ENCODE measurements at places on chromosomes 2 and 18.

- no peak for DNase-seq
These were observed 89.7 kb upstream of the COL3A1 start for GRCh38 chr2:188884517-188884916.

GRCh38 chr2:113741091-113741490 lies 15.4 kb downstream of the SLC35F5 start:
- no peak for DNase-seq

GRCh38 chr2:136242100-136242499 lies 124.2 kb upstream of the CXCR4 start:
- DNase-seq, result no peak

DNA sequence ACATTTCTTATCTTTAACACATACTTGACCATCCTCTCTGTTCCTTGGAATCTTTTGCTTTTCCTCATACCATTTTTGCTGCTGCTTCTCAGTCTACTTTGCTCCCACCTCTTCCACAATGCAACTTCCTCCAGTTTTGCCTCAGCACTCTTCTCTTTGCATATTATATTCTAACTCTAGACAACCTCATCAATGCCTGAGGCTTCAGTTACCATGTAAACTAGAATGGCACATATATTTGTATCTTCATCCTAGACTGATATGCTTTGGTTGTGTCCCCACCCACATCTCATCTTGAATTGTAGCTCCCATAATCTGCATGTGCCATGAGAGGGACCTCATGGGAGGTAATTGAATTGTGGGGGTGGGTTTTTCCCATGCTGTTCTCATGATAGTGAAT lies 55.9 kb upstream of the STAM2 start:
- DNase-seq, result no peak

DNA sequence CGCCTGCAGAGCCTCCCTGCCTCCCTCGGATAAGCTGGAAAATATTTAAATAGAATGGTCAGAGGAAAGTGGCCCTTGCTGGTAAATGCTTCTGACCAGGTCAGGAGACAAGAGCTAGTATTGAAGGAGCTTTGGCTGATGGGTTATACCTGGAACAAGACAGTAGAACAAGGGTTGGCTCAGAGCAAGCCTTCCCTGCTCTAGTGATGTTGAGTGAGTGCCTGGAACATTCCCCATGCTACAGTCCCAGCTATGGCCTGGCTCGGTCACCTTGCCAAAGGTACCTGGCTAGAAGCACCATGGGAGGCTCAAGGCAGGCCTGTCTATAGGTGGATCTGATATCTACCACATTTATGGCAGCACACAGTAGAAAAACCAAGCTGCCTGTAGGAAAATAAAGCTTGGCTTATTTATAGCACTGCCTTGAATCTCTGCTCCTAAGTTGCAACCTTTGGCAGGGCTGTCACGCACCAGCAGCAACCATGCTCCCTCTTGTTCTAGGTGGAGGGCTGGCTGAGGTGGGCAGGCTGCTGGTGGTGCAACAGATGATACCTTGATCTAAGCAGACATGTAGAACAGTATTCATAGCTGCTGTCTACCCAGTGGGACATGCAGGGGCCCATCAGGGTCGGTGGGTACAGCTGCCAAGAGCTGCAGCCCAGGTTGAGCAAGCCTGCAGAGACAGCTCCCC lies 66.7 kb upstream of the BCL2L11 start:
- no peak for DNase-seq

GRCh38 chr2:35462226-35462998 lies 893.2 kb upstream of the CRIM1 start:
- no peak for DNase-seq

GRCh38 chr18:48643262-48643661 lies 104.4 kb downstream of the CTIF start:
- no peak for DNase-seq

DNA sequence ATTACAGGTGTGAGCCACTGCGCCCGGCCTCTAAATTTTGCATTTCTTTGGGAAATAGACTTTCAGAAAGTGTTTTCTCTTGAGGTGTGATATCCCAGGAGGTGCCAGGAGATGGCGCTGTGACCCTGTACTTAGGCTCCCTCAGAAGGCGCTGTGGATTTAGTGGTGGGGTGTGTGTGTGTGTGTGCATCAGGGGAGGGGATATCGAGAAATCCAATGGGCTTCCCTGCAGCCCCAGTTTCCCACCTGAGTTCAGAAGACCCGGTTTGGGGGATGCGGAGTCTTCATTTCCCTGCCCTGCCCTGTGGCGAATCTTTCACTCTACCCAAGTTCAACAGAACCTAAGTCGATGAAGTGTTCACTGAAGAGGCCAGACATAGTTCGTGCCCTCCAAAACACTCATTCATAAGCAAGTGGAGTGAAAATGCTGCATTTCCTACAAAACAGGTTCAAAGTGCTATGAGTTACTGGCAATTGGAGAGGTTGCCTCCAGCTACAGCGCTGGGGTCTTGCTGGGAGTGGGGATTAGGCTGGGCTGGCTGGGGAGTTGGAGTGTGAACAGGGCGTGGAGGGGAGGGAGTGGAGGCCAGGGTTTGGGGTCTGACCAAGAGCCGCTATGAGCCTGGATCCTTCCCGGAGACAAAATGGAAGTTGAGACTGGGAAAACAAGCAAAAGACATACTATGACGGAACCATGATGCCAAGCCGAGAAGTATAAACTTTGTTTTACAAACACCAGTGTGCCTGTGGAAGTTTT lies 6.5 kb upstream of the WNT6 start:
- peak; percentile 41 for DNase-seq

GRCh38 chr18:26745288-26746181 lies 120.0 kb downstream of the AQP4 start:
- no peak for DNase-seq

DNA sequence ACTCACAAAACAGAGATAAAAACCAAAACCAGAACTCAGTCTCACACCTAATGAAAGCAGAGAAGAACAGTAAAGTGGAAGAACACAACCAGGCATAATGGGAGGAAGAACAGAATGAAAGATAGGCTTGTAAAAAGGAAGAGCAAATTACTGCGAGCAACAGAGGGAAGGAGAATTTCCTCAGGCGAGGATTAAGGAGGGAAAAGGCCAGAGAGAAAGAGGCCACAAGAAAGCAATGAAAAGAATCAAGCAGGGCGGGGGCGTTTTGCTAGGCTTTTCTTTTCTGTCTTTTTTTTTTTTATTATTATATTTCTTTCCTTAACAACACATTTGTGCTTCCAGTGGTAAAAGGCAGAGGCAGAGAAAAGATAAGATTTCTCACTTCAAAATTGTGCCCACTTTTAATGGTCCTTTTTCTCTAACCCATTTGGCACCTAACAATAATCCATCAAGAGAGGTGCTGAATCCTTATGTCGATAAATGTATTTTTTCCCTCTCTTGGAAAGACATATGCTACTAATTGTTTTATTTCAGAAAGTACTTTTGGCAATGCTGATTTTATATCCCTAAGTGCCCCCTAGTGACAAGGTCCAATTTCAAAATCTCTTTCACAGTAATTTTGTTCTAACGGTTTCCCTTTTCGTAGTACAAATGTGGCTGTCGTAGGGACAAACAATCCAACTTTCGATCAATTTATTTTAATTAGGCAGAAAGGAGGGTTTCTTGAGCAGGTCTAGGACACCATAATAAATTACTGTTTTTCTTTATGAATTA lies 138.7 kb upstream of the AQP4 start:
- DNase-seq, result no peak

- DNase-seq, result no peak
These were observed 344.9 kb downstream of the RBM43 start for GRCh38 chr2:150916467-150917396.

GRCh38 chr2:170339750-170340692 lies 162.1 kb downstream of the MYO3B start:
- no peak for DNase-seq

DNA sequence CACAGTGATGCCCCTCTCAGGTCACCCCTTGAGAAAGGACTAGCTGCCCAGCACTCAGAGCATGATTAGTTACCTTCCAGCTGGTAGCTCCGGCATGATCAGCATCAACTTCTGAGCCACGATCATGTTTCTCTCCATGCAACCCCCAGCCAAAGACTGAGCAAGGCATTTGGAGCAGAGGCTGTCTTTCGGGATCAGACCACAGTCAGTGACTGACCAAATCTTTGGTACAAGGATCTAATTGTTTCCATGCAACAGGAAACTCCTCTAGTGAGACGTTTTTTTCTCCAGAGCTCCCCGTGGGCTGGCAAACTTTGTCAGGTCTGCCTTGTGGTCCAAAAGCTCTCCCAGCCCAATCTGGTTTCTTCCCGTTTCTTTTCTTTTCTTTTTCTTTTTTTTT lies 244.3 kb downstream of the METTL4 start:
- DNase-seq, result no peak

- no peak for DNase-seq
These were observed 98.2 kb upstream of the TTC39C start for GRCh38 chr18:23916338-23916737.

DNA sequence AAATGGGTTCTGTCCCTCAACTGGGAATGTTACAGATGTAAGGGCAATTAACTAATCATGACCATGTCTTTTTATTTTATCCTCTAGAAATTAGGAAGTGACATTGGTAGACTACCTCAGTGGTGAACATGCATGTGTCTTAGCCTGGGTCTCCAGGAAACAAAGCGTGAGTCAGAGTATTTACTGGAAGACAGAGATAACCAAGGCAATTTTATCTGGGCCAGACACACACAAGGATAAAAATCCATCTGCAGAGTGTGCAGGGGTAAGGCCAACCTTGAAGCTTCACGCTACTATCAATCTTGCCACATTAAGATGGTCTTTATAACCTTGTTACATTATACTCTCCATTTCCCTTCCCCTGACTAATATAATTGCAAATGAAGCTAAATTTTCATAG lies 487.5 kb downstream of the SUCLG1 start:
- DNase-seq, result no peak

GRCh38 chr2:181471783-181472182 lies 14.6 kb downstream of the ITGA4 start:
- DNase-seq, result no peak

DNA sequence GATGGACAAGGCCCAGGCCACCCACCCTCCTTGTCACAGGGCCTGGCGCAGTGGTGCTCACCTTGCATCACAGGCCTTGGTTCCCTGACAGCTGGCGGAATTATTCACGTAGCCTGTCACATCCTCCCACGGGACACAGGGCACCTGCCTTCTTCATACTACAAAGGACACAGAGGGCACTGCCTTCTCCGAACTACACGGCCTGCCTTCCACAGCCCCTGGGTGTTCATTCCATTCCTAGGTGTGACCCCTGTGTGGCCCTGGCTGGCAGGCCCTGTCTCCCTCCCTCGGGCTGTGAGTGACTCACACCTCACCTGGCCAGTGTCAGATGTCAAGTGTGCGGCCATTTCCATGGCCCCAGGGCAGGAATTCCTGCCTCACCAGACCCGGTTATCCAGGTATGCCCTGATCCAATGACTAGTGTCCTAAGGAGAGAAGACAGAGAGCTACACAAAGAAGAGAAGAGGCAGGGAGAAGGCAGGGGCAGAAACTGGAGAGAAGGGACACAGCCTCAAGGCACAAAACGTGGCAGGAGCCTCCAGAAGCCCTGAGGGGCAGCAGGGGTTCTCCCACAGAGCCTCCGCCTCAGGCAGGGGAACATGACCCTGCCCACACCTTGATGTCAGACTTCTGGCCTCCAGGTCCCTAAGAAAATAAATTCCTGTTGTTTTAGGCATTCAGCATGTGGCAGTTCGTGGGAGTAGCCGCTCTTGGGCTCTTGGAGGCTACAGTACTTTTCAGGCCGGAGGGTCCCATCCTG lies 43.4 kb downstream of the MBP start:
- DNase-seq, result no peak

DNA sequence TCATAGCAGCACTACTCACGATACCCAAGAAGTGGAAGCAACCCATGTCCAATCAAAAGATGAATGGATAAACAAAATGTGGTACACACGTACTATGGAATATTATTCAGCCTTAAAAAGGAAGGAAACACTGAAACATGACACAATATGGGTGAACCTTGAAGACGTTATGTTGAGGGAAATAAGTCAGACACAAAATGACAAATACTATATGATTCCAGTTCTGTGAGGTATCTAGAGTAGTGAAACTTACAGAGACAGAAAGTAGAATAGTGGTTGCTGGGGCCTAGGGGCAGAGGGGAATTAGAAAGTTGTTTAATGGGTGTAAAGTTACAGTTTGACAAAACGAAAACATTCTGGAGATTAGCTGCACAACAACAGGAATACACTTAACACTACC lies 24.7 kb downstream of the TLK1 start:
- DNase-seq, result no peak

GRCh38 chr2:223688094-223688835 lies 86.1 kb upstream of the SCG2 start:
- DNase-seq, result no peak

DNA sequence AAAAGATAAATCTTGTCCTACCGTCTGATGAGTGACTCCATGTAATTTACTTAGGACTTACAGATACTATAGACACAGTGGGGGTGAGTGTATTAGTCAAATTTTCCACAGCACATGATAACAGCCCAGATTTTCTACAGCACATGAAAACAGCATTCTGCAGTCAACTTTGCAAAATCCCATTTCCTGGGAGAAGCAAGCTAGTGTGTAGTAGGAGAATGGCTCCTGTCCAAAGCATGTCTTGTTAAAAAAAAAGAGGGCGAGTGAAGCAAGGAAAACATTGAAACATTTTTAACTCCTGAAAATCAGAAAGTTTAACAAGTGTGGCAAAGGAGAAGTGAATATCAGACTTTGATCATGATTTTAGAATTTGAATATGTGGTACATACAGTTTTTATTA lies 817.8 kb upstream of the FAM98A start:
- no peak for DNase-seq

GRCh38 chr18:28174181-28174905 lies 2.6 kb downstream of the CDH2 start:
- DNase-seq, result no peak

DNA sequence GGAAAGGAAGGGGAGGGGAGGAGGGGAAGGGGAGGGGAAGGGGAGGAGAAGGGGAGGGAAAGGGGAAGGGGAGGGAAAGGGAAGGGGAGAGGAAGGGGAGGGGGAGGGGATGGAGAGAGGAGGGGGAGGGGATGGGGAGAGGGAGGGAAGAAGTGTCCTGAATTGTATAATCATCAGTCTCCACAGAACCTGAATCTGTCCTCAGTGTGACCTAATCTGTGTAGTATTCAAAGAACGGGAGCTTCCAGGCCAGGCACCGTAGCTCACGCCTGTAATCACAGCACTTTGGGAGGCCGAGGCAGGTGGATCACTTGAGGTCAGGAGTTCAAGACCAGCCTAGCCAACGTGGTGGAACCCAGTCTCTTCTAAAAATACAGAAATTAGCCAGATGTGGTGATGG lies 41.1 kb upstream of the CCDC150 start:
- DNase-seq, result no peak

DNA sequence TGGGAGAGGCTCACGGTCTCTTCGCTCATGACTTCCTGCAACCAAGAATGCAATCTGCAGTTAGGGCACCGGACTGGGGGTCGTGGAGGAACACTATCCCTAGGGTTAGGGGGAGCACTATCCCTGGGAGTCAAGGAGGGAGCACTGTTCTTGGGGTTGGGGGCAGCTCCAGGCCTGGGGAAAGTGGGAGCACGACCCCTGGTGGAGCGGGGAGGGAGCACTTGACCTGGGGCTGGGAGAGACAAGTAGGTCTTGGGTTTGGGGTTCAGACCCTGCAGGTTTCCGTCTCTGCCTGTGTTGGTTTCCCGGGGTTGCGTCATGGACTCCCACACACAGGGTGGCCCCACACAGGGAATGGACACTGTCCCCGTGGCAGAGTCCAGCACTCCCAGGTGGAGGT lies 133.6 kb downstream of the TPO start:
- DNase-seq, result no peak
